Foreskin keratinocyte (primary cell): ENCODE measurements at places on chromosomes 4 and X. TPM values are rescaled to one million over a fixed set of nuclear protein-coding genes. Genes with fewer than 3 reads are reported as not detected.
A peak's percentile ranks its signal among the peaks of the same experiment; 100 is the strongest.

Gene CLDN2
- not detected in 2 replicates for total RNA-seq

Gene ARMCX1
- 16.3 and 16.8 TPM in 2 replicates for total RNA-seq

Gene CENPVL1
- not detected in 2 replicates for total RNA-seq

Gene CCDC149
- total RNA-seq: 3.3 and 3.8 TPM in 2 replicates

Gene FGFR3
- 26.1 and 40.6 TPM in 2 replicates for total RNA-seq

Gene S100P
- total RNA-seq: 1.1 TPM in 1 of 2 replicates, not detected in the other

Gene BEX2
- total RNA-seq: 7.8 and 9.1 TPM in 2 replicates

Gene CXCL5
- total RNA-seq: 0.85 and 1.7 TPM in 2 replicates

- DNase-seq: no peak
These were observed 4.3 kb upstream of the CCNQ start for GRCh38 chrX:153603131-153603656.

GRCh38 chr4:109321232-109321631, 18.8 kb upstream of the COL25A1 start:
- no peak for DNase-seq

DNA sequence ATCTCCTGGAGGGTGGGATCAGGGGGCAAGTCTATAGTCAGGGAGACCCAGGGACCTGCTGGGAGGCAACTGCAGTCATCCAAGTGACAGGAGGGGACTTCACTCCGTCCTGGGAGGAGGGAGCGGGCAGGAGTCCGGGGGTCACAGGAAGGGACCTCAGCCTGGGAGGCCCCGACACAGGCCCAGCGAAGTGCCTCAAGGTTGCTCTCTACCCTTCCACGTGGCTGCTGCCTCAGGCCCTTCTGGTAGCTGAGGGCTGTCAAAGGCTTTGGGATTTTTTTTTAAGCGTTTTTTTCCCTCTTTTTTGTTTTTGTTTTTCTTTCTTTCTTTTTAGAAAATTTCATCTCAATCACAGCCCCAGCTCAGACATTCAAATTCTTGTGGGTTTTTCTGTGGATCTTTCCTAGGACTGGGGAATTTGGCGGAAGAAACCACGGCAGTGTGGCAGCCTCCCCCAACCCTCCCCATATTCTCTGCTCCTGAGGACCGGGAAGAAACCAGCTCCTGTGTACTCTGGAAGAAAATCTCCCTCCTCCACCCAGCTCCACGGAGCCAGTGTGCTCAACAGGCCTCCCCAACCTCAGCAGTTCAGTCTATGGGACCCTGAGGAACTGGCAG, 1.4 kb upstream of the HAUS7 start:
- DNase-seq: no peak

DNA sequence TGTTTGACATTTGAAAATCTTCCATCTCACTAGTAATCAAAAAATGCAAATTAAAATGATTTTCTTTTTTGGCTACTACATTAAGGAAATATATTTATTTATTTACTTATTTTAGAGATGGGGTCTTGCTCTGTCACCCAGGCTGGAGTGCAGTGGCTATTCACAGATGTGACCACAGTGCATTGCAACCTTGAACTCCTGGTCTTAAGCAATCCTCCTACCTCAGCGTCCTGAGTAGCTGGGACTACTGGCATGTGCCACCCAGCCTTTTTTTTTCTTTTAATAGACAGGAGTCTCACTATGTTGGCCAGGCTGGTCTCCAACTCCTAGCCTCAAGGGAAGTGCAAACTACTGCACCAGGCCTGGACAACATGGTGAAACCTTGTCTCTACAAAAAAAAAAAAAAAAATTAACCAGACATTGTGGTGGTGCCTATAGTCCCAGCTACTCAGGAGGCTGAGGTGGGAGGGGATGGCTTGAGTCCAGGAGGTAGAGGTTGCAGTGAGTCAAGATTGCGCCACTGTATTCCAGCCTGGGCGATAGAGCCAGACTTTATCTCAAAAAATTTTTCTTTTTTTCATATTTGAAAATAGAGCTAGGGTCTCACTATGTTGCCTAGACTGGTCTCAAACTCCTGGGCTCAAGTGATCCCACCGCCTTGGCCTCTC, 4.4 kb upstream of the SMIM14 start:
- DNase-seq: no peak

DNA sequence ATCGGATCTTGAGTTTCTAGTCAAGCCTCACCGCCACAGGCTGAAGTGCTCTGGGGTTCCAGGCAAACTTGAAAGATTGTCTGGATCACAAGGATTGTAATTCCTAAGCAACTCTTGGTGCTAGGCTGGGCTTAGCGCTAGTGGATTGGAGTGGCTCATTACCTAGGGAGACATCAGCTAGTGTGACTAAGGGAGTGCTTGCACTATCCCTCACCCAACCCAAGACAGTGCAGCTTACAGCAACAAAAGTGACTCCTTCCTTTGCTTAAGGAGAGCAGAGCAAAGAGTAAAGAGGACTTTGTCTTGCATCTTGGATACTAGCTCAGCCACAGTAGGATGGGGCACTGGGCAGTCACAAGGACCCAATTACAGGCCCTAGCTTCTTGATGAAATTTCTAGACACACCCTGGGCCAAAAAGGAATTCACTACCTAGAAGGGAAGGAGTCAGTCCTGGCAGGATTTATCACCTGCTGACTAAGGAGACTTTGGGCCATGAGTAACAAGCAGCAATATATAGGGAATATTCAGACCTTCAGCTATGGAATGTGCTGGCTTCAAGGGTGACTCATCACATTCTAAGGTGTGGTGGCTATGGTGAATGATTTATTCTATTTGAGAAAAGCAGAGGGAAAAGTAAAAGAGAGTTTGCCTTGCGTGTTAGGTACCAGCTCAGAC, 1212.4 kb downstream of the PCDH18 start:
- DNase-seq: peak; percentile 93

DNA sequence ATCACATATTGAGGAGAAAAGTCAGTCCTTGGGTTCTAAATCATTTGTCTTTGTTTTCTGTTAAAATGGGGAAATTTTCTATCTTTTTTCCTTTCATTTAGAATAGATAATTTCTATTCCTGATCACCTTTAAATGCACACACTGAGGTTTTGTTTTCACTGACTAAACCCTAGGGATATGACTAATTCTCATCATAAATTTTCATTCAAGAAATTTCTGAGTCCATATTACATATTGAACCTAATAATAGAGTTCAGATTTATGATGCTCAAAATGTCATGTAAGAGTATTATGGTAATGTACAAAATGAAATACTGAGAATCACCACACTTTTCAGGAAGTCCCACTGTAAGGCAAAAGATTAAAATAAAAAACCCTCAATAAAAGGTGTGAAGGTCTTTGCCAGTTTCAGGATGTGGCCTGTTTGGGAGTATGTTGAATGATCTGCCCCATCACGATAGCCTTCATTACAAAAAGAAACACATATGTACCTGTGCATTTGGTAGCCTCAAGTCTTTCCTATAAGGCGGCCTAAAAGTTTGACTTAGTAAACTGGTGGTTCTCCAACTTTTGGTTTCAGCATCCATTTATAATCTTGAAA, 49.4 kb downstream of the LEF1 start:
- DNase-seq: no peak

- DNase-seq: no peak
These were observed 17.0 kb downstream of the ZNF280C start for GRCh38 chrX:130251671-130252070.

GRCh38 chrX:103913356-103914020, 48.9 kb upstream of the TMSB15B start:
- no peak for DNase-seq

DNA sequence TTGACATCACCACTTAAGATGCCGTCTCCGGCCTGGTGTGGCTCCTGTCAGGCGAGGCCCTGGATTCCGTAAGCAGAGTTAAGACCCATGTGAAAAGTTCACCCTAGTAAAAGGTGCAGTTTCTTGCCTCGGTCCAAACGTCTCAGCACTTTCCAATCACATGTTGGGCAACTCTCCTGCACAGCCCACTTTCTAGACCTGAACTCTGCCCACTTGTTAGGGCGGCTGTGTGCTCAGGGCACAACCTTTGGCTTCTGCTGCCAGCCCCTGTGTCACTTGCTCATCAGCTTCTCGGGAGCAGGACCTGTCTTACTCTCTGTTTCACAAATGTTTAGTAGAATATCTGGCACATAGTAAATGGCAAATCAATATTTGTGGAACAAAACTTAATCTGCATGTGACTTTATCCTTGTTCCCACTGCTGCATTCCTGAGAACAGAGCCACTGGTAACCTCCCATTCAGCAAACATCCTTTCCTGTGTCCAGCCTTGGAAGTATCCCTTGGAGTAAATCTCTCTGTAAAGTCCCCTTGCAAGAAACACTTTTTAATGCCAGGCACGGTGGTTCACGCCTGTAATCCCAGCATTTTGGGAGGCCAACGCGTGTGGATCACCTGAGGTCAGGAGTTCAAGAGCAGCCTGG, 38.7 kb upstream of the SH3RF1 start:
- no peak for DNase-seq

DNA sequence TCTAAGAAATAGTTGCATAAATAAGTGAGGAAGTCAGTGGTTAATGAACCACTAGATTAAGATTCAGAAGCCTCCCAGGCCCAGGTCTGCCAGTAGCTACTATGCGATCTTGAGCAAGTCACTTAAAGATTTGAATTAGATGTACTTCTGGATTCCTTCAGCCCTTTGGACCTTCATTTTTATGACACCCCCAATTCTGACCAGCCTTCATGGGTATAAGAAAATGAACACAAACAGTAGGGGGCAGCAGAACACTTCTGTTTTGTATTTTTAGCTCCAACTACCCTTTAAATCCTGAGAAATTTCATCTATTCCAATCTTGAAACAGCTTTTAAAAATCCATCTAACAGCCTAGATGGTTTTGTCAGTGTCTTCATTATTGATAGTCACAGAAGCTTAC, 19.0 kb downstream of the TMEM47 start:
- no peak for DNase-seq

GRCh38 chrX:39802354-39802753, 295.4 kb downstream of the BCOR start:
- DNase-seq: no peak

- peak; percentile 70 for DNase-seq
These were observed 15.0 kb downstream of the SCARB2 start for GRCh38 chr4:76198411-76199237.

GRCh38 chr4:80069108-80069836, 3.8 kb downstream of the ANTXR2 start:
- DNase-seq: no peak

DNA sequence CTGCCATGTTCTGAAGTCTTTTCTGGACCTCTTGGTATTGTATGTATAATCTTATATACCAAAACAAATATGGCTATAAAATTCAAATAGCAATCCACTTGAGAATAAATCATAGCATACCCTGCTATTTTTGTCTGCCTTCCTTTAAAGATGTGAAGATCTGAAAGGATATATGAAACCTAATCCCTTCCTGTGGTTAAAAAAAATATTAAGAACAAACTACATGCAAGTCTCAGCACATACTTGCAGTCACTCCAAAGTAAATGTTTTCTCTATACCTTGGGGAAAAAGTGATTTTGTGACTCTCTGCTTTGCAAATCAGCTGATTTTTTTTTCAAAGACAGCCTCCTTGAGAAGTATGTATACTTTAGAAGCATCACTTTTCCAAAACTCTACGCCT, 322.9 kb downstream of the ANKRD50 start:
- peak; percentile 41 for DNase-seq

DNA sequence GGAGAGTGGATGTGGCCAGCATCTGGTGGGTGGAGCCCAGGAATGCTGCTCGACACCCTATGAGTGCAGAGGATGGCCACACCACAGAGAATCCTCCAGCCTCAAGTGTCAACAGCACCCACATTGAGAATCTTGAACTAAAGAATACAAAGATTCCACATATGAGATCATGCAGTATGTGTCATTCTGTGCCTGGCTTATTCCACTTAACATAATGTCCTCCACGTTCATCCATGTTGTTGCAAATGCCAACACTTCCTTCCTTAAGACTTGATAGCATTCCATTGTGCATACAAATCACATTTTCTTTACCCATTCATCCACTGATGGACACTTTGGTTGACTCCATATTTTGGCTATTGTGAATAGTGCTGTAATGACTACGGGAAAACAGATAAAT, 145.8 kb downstream of the PRKX start:
- DNase-seq: no peak

GRCh38 chr4:76556452-76556851, 121.4 kb downstream of the SHROOM3 start:
- no peak for DNase-seq
